ENCODE measurements at places on chromosomes 1 and 21.
A peak's percentile ranks its signal among the peaks of the same experiment; 100 is the strongest.

- DNase-seq = no peak
These were observed 71.7 kb downstream of the EDEM3 start for GRCh38 chr1:184682956-184683355.

- no peak for DNase-seq
These were observed 101.2 kb upstream of the IRF2BP2 start for GRCh38 chr1:234710936-234711724.

GRCh38 chr1:212158912-212159796 lies 123.6 kb downstream of the DTL start:
- DNase-seq = no peak

DNA sequence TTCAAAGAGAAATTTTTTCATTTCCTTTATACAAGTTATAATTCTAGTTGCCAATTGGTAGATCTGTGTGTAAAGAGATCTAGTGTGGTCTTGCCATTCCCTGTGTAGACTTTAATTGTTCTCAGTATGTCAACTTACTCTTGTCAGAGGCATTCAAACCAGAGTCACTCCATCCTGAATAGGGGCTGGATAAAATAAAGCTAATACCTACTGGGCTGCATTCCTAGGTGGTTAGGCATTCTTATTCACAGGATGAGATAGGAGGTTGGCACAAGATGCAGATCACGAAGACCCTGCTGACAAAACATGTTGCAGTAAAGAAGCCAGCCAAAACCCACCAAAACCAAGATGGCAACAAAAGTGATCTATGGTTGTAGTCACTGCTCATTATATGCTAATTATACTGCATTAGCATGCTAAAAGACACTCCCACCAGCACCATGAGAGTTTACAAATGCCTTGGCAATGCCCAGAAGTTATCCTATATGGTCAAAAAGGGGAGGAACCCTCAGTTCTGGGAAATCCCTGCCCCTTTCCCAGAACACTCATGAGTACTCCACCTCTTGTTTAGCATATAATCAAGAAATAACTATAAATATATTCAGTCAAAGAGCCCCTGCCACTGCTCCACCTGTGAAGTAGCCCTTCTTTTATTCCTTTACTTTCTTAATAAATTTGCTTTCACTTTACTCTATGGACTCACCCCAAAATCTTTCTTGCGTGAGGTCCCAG lies 74.0 kb upstream of the ADAMTS5 start:
- DNase-seq = no peak

GRCh38 chr1:59432531-59433439 lies 135.9 kb downstream of the FGGY start:
- DNase-seq = no peak

DNA sequence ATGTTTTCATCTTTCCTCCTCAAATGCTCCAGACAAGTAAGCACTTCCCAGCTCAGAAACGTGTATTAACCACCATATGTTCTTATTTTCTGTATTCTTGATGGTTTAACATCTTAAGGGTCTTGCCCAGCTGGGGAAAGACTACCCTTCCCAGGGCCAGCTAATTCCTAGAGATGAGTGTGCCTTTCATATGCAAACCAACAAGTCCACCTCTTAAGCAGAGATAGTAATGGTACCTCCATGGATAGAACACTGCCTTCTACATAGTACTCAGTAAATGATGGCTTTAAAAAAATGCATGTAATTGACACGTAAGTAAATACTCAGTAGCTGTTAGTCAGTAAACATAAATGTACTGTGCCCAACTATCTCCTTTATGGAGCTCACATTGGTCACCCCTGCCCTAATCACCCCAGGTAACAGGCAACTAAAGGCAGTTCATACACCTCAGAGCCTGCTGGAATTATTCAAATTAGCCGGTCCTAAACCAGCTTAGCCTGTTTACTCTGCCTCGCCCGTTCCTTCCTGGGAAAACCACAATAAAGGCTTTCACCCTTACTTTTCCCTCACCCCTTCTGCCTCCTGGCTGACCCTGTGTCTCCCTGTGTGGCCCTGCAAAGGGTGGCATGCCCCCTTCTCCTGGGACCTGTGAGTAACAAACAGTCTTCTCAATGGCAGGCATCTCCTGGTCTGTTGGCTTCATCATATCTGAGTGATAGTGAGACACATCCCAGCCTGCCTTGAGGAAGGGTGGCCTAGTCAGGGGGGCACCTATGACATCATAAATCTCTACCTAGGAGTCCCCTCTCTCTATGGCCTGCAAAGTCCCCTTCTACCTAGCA lies 40.1 kb upstream of the KLHDC7A start:
- no peak for DNase-seq

DNA sequence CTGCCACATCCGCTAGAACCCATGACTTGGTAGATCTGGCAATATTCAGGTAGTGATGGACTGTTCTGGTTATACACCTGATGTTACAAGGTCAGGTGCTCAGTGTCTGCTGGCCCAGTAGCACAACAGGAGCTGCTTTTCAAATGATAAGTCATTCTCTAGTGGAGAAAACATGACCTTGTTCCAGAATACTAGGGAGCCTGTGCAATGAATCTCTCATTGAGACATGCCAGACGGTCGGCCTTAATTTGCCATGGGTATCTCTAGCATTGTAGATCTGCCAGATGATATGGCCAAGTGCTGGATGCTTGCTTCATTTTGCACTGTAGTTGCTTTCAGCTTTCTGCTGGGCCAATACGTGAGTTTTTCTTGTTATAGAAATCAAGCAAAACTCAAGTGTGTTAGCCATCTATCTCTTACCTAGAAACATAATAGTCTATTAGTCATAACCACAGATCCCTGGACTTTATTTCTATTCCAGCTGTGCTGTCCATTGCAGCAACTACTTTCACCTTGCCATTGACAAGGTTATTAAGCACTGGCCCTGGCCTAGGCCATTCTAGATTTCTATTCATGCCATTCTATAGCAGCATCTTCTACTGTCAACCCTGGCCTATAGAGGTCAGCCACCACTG lies 13.9 kb upstream of the CENPF start:
- DNase-seq = no peak

- no peak for DNase-seq
These were observed 7.1 kb upstream of the CDK18 start for GRCh38 chr1:205497351-205497750.

DNA sequence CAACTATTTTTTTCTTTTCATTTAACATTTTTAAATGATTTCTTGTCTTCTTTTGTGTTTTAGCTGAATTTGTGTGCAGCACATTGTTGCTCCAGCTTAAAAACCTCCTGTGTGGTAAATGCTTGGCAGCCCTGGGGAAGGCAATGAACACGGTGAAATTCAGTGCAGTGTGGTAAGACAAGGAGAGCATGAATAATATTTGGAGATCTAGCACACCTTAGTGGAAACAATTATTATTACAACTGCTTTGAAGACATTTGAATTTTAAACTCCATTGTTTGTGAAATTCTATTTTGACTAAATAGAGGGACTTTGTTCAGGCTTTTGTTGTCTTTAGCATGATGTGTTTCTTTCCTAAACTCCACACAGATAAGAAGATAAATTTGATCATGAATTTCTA lies 242.6 kb upstream of the CXADR start:
- peak; percentile 69 for DNase-seq

GRCh38 chr21:28482657-28483056 lies 510.0 kb downstream of the LTN1 start:
- DNase-seq = no peak

GRCh38 chr1:21593231-21593630 lies 75.9 kb downstream of the RAP1GAP start:
- no peak for DNase-seq

GRCh38 chr1:156668801-156669637 lies 8.2 kb downstream of the NES start:
- DNase-seq = no peak

DNA sequence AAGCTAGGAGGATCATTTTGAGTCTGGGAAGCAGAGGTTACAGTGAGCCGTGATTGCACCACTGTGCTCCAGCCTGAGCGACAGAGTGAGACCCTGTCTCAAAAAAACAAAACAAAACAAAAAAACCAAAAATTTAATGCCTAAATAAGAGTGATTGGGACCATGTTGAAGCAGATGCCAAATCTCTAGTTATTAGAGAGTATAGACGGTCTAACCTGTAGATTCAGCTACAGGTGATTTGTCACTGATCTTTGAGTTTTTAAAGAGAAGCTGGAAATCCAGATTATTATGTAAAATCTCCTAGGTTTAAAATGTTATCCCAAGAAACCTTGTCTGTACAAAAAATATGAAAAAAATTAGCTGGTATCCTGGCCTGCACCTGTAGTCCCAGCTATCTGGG lies 11.5 kb downstream of the HDAC1 start:
- no peak for DNase-seq

DNA sequence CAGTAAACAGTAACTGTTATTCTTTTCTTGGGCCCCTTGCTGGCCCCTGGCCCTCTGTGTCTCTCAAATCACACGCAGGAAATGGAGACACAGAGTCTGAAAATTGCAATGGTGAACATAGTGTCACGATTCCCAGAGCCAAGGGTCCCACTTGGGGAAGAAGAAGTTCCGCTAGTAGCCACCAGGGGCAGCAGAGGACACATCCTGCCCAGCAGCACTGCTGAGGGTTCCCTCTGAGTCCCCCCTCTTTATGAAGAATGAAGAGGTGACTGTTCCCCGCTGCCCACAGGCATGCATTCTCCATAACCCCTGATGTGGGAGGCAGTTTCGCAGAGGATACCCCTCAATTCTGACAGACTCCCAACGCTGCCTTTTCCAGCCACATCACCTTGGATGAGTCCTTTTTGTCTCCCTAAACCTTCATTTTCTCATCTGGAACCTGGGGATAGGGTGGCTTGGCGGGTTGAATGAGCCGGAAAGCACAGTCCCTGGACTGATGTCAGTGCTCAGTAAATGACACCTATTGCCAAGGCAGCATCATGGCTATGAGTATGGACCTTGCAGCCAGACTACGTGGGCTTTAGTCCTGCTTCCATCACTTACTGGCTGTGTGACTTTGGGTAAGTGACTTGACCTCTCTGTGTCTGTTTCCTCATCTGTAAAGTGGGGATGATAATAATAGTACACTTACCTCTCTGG lies 238.0 kb upstream of the TMEM51 start:
- DNase-seq = peak; percentile 39

DNA sequence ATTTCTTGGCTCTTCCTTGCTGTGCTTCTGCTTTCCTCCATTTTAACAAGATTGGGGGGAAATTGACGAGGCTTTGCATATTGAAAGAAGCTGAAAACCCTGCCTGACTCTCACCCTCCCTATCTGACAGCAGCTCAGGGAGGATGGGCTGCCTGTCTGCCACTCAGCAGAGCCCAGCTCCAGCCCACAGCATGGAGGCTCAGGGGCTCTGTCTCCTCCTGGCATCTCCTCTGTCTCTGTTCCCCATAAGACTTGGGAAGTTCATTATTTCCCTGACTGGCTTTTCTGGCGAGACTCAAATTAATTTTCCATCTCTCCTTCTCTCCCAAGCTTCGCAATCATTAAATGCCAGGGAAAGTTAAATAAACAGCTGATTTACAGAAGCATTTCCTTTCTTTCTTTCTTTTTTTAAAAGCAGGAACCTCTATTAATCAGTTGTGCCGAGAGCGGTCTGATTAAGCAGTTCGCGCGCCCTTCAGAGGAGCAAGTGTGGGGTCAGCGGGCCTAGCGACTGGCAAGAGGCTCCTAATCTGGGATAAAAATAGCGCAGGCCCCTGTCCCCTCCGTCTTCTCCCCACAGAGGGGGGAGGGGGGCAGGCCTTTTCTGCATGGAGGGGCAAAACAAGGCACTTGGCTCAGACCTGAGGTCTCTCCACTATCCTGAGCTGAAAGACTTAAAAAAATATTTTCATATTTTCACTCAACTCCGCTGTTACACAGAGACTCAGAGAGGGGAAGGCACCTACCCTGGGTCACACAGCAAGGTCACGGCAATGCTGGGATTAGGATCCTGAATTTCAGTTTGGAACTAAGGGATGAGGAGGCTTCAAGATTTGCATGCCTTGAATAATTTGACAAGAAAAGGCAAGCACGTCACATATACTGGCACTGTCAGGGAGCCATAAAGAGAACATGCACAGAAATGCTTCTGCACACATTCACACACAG lies 170.4 kb downstream of the ACTL8 start:
- no peak for DNase-seq

- no peak for DNase-seq
These were observed 2.0 kb downstream of the IFFO2 start for GRCh38 chr1:18954270-18955071.

- DNase-seq = no peak
These were observed 1573.0 kb upstream of the PRMT6 start for GRCh38 chr1:105483436-105483835.

DNA sequence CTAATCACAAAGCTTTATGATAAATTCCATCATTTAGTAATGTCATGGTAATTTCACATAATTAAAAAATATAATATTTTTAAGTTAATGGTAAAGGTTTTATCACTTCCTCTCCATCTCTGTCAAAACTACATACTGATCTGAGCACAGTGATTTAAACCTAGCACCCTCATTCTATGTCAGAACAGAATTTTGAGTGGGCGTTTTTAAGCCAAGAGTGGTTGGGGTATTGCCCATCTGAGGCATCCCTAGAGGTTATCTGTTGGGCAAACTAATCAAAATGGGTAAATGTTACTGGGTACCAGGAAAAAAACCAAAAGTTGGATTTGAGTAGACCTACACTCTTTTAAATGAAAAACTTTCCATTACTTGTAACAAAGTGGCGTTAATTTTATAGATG lies 100.7 kb upstream of the GFI1 start:
- DNase-seq = no peak

- no peak for DNase-seq
These were observed 58.5 kb downstream of the KIF26B start for GRCh38 chr1:245213066-245213831.

DNA sequence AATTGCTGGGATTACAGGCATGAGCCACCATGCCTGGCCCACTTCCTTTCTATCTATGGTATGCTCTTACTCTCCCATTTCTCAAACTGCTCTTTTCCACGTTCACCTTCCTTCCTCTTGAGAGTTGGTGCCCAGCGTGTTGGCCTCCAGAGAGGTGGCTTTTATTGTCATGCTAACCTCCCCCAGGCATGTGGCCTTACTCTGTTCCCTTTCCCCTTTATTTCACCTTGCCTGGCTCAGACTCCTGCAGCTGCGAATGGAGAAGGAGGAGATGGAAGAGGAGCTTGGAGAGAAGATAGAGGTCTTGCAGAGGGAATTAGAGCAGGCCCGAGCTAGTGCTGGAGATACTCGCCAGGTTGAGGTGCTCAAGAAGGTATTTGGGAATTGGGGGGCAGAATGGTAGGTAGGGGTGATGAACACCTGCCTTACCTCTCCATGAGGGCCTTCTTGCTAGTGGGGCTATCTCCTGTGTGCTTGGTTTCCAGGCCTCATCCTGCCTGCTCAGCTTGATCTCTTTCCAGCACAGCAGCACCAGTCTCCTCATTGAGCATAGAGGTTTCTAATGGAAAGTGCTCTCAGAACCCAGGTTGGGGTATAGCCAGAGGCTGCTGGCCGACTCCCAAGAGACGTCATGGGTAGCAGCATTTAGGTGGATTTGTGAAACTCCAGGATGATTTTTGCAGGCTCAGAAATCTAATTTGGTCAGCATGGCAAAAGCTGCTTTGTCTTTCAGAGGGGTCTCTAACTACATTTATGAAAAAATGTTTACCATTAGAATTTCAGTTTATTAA lies 13.2 kb upstream of the TUFT1 start:
- DNase-seq = no peak

- no peak for DNase-seq
These were observed 113.9 kb downstream of the RABGAP1L start for GRCh38 chr1:174273190-174273589.
